AG08395 (cell line): ENCODE measurements at places on chromosomes 2 and 18.

GRCh38 chr2:224976629-224977525 is 65.4 kb downstream of the DOCK10 start:
- DNase-seq = no peak

DNA sequence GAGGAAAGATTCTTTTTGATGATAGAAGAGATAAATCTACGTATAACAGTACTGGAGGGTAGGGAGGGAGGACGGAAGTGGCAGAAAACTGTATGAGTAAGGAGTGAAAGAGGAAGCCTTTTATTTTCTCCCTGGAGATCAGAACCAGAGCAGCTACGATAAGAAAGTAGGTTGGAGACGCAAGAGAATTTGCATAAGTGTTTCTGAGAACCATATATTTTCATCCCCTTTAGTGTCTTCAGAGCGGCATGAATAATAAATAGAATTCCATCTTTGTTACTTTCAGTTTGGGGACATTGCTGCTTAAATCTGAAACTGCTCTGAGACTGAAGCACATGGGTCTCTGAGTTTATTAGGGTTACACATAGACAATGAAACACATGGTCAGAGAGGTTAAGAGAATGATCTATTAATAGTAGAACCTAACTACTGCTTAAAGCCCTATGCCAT is 230.2 kb upstream of the TNP1 start:
- no peak for DNase-seq

- no peak for DNase-seq
Measured at GRCh38 chr2:127651971-127652550, 6.1 kb downstream of the GPR17 start.

DNA sequence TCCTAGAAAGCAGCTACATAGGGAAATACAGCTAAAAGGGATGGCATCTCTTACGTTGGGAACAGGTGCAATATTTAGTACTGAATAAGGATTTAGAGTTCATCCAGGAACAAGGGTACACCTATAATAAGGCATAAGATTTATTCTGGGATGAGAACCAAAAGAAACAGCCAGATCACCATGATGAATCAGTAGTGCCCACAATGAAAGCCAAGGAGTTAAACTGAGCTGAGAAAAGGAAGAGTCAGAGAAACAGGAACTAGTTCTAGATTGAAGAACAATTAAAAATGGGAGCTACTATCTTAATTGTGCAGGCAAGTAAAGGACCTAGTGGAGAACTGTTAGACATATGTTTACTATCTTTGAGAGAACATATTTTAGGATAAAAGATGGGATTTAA is 692.3 kb downstream of the LRP1B start:
- no peak for DNase-seq

DNA sequence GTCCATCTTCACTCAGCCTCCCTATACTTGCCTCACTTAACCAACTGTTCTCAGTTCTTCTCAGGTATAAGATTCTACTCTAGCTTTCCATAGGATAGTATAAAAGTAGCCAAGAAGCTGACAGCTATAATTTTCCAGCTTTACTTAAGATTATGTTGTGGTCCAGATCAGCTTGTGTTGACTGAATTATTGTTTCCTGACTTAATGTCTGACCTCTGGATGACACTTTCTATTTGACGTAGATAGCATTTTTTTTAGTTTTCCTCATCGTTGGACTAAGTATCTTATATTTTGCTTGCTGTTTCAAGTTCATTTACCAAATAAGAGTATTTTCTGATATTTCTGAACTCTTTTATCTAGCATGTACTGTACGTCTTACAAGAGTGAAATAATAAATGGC is 1272.5 kb upstream of the CDH2 start:
- no peak for DNase-seq

GRCh38 chr2:237614151-237614720 is 13.2 kb upstream of the LRRFIP1 start:
- DNase-seq = no peak

- DNase-seq = no peak
Measured at GRCh38 chr2:235365743-235366142, 128.1 kb upstream of the AGAP1 start.

DNA sequence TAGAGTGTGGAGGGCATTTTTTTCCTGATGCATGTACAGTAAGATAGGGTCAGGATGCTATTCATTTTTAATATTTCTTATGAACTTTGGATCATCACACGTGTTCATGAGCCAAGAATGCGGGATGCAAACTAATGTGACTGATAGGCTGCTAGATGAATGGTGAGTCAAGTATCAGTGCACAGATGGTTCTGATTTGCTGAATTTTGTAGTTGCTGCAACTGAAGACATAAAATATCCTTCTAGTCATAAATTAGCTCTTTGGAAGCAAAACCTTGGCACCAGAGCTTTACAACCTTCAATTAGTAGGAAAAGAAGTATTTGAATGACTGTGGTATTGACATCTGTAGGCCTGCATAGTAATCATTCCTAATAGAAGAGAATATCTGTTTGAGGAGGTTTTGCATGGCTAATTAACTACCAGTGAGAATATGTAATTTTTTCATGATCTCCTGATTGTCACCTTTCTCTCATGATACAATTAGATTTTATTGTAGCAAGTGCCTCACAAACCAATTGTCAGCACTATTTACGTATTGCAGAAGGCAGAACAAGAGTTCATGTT is 94.0 kb downstream of the VRK2 start:
- DNase-seq = peak; percentile 44

DNA sequence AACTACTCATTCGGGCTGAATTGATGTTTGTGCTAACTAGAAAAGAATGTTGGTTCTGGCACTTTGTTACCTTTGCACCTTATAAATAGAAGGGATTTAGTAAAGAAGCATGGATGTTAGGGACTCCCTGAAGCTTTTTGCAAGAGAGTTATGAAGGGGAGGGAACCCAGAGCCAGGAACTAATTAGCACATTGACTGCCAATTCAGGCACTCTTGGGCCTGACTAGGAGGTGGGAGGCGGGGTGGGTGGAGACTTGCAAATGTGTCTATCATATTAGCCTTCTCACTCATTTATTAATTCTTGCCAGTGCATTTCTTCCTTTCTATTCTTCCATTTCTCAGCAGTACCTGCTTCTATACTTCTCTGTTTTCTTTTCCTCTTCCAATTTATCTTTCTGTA is 1022.4 kb downstream of the TMEM182 start:
- no peak for DNase-seq

DNA sequence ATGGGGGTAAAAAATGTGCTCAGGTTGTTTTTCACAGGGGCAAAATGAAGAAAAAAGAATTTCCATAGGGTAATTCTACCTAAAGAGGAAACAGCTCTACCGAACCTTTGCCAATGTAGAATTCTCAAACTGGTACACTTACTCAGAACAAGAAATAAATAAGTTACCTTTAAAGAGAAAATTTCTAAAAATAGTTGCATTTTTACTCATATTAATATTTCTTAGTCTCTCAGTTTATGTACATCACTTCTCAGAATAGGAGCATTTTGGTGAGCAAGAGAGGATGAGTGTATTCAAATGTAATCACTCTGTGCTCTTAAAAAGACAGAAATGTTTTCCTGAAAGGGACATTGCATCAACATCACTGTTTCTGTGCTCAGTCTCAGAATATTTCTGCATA is 574.7 kb upstream of the SLC8A1 start:
- DNase-seq = no peak

GRCh38 chr18:9735879-9736278 is 27.8 kb downstream of the RAB31 start:
- no peak for DNase-seq

GRCh38 chr2:101340141-101340551 is 31.6 kb upstream of the RNF149 start:
- DNase-seq = no peak

GRCh38 chr18:3340682-3341097 is 78.8 kb downstream of the MYL12B start:
- DNase-seq = no peak

DNA sequence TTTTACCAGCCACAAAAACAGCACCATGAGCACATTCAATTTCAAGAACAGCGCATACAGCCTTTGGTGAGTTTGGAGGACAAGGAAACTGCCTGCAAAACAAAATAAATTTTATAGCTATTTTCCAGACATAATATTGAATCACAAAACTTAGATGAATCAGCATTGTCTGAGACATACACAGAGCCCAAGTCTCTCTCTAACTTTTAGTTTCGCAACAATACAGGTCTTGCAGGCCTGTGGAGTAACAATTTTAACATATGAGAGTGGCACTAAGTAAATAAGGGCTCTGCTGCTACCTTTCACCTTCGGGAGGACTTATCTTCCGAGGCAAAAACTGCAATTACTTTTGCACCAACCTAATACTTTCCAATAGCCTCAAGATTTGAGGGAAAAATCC is 56.1 kb upstream of the PEX13 start:
- peak; percentile 37 for DNase-seq

- no peak for DNase-seq
Measured at GRCh38 chr2:188000189-188000588, 291.5 kb upstream of the GULP1 start.

DNA sequence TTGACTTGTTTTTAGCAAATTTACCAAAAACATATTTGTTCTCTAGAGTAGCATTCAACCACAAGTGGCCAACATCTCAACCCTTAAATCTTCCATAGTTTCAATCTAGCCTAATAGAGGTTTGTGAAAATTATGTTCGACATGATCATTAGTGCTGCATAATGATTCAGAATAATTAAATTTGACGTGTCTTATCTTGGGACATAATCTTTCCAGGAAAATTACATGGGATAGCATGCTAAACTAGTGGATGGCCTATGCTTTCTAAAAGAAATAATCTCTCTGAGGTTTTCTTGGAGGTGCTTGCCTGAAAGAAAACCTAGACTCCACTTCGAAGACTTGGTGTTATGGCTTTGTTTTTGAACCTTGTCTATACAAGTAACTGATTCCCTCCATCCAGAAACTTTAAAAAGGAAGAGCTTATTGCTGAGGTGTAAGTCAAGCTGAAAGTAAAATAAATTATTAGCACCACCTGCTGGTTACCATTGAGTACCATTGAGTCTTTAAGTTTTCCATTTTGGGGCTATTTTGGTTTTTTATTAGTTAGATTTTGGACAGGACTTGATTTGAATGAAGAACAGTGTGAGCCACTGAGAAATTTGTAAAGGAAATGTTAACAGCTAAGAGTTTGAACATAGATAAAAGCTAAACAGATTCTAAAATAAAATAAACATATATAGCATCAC is 32.7 kb downstream of the COX7A2L start:
- DNase-seq = peak; percentile 31

DNA sequence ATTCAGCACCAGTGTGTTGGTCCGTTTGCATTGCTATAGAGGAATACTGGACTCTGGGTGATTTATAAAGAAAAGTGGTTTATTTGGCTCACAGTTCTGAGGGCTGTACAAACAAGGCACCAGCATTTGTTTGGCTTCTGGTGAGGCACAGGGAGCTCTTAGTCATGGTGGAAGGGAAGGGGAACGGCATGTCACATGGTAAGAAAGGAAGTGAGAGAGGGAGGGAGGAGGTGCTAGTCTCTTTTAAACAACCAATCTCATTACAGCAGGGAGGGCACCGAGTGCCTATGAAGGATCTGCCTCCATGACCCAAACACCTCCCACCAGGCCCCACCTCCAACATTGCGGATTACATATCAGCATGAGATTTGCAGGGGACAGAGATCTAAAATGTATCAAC is 143.9 kb upstream of the DLX2 start:
- DNase-seq = no peak

DNA sequence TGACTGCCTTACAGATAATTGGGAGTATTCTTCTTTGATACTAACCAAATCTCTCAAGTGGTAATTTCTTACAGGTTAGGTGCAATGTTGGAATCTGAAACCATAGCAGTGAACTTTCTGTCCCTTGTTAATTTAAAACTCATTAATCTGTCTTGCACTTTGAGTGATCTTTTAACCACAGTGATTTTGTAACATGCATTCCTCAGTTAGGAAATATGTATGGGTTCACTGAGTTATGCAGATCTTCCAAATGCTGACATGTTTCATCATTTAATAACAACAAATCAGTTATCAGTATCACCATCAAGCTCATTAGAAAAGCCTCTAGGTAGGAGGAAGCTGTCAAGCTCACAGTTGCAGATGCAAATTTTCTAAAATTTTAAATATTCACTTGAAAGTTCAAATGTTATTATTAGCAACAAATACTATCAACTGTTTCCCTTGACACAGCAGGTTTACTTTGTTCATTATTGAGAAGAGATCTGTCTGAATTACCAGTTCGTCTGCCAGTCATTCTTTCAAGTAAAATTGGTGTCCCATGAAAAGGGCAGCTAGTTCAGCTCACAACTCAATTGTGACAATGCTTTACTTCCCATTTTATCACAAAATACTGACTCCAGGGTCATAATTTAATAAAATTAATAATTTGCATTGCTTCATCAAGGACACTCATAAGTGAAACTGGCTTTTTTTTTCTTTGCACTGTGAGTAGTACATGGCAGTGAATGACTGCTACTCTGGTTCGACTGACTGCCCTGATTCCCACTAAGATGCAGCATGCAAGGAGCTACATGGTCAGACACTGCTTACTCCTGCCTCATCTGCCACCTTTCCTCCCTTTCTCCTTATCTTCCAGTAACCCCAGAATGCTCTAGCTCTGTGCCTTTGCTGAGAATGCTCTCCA is 31.6 kb downstream of the SUCLG1 start:
- peak; percentile 13 for DNase-seq

- no peak for DNase-seq
Measured at GRCh38 chr2:239965318-239965717, 59.8 kb downstream of the NDUFA10 start.
